NCI-H2227 treated with DMSO at 0.1 percent for 48 hours (cell line): ENCODE measurements at places on chromosomes 12 and 14.
A peak's percentile ranks its signal among the peaks of the same experiment; 100 is the strongest.

- DNase-seq = no peak
Observed at GRCh38 chr14:77071938-77072388, 26.1 kb upstream of the CIPC start.

DNA sequence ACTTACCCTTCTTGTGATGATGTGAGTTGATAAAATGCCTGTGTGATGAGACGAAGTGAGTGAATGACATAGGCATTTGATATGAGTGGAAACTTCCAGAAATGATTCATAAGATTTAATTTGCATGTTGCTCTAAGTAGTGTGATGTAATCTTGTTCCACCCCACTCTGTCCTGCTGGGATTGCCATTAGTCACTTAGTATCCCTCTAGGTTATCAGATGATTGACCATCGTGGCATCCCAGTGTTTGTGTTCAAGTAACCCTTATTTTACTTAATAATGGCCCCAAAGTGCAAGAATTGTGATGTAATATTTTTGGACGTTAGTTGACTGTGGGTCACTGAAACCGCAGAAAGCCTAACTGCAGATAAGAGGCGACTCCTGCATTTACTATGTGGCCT, 214.4 kb upstream of the DIO2 start:
- no peak for DNase-seq

GRCh38 chr12:42695490-42695995, 106.0 kb upstream of the PRICKLE1 start:
- no peak for DNase-seq

- no peak for DNase-seq
Observed at GRCh38 chr12:14952299-14952921, 9.0 kb downstream of the ARHGDIB start.

- no peak for DNase-seq
Observed at GRCh38 chr12:130571089-130571488, 145.0 kb downstream of the RIMBP2 start.

GRCh38 chr12:116244001-116244400, 33.5 kb downstream of the MED13L start:
- DNase-seq = no peak

DNA sequence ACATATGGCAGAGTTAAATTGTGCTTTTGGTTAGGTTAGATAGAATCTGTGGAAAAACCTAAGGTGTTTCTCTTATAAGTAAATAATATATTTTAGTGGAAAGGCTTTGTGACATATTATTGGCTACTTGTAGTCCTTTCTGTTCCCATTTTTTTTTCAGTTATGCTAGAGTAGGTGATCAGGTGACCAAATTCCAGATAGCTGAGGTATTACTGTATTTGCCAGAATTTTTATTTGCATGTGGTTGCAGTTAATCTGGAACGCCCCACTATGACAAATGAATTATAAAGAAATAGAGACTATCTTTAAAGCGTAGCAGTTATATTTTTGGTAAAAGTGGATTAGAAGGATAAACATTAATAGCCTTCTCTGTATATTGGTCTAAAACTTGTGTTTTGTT, 52.0 kb downstream of the ARHGAP5 start:
- no peak for DNase-seq

DNA sequence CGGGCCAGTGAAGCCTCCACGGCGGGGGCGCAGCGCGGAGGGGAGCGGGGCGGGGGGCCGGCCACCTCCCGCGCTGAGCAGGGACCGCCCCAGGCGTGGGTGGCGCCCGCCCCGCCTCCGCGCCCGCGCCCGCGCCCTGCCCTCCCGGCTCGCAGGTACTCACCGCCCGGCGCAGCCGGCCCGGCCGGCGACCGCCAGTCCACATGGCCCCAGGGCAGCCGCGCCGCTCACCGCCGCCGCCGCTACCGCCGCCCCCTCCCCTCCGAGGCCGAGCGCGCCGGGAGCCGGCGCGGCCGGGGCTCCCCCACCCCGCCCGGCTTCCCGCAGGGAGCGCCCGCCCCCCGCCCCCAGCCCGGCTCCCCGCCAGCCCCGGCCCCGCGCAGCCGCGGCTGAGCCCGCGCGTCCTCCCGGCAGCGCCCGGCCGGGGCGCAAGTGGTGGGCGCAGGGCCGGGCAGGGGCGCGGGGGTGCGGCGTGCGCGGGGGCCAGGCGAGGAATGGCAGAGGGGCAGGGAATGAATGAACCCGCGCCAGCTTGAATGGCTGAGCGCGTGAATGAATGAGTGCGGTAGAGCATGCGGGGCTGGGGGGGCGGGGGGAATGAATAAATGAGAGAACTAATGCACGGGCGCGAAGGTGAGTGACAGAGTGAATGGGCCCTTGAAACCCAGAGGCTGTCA, at the start of gene BEGAIN:
Gene BEGAIN, minus strand, starts transcription at position 332 of the 677 bp plus-strand sequence. Its CDS starts 127 bp downstream, at position 205.
- DNase-seq = no peak

DNA sequence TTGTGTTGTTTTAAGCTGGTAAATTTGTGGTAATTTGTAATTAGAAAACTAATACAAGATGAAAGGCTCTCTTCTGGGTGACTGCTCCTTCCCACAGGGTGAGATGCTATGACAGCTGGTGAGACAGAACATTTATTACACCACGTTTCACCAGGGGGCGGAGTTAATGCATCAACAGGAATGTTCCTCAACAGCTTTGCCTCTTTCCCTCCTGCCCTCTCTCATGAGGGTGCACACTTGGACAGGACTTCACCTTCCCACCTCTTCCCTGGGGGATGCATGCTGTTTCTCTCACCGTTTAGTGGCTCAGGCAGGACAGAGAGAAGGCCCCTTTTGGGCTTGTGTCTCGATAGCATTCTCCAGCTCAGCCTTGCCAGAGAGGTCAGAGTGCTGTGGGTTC, 13.4 kb upstream of the PPP1R1A start:
- DNase-seq = no peak

DNA sequence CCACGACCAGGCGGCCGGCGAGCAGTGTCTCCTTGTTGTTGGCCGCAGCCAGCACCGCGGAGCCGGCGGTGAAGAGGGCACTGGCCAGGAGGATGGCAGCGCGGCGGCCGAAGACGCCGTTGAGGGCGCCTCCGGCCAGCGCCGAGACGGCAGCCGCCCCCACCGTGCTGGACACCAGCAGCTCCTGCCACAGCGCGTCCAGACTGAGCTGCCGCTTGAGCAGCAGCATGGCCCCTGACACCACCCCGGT, 691 bp downstream of the SLC2A13 start:
- no peak for DNase-seq

DNA sequence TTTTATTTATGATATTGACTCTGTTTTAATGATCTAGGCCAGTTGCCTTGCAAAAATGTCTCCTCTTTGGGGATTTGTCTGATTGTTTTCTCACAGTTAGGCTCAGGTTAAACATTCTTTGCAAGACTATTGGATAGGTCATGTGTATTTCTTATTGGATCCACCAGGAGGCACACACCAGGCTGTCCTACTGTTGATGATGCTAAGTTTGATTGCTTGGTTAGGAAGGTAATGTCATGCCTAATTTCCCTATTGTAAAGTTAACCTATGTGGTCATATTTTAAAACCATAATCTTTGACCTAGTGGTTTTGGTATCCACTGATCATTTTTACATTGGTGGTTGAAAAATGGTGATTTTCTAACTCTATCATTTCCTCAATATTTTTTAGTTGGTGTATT, 137.1 kb downstream of the BRMS1L start:
- no peak for DNase-seq

DNA sequence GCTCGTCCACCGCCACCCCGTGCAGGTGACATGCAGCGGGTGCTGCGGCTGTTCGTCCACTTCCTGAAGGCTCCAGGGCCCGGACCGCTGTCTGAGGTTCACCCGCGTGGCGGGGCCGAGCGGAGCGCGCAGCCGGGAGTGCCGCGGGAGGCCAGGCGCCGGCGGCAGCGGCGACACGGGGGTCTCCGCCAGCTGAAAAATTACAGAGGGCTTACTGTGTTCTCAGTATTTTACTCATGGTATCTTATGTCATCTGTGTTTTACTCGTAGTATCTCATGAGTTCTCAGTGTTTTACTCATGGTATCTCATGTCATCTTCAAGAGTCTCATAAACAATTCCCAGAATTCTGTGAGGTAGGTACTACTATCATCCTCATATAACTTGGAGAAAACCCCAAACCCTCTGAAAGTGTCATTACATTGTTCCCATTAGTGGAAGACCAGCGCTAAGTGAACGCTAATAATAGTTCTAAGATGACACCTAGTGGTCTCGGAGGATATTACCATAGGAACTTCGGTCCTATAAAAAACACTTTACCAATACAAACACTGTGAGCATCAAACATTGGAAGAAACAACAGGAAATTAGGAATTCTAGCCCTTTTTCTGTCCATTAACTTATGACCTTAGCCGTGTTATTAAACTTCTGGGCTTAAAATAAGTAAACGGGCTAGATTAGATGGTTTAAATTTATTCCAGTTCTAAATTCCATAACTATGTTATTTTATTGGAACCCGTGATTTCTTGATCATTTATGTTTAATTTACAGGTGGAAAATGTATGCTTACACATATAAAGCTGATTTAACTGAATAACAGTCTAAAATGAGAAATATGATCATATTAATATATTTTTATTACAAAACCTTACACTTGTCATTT, 32.4 kb downstream of the AK7 start:
- DNase-seq = peak; percentile 71

GRCh38 chr12:100329800-100330199, 27.1 kb upstream of the SLC17A8 start:
- no peak for DNase-seq

DNA sequence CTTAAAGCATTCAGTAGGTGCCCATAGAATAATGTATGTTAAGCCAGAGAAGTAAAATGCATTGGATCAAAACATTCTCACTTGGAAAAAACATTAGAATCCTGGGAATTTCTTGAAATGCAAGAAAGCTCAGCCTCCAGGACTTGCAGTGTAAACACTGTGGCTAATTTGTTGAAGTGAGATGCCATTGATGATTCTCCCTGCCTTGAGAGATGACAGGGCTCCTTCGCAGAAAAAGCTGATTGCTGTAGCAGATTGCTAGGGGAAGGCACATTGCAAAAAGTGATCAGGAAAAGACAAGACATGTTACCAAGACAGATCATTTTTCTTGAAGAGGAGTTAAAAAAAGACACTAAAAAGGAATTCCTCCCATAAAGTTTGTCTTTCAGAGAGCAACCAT, 204.2 kb upstream of the HMGA2 start:
- DNase-seq = no peak

DNA sequence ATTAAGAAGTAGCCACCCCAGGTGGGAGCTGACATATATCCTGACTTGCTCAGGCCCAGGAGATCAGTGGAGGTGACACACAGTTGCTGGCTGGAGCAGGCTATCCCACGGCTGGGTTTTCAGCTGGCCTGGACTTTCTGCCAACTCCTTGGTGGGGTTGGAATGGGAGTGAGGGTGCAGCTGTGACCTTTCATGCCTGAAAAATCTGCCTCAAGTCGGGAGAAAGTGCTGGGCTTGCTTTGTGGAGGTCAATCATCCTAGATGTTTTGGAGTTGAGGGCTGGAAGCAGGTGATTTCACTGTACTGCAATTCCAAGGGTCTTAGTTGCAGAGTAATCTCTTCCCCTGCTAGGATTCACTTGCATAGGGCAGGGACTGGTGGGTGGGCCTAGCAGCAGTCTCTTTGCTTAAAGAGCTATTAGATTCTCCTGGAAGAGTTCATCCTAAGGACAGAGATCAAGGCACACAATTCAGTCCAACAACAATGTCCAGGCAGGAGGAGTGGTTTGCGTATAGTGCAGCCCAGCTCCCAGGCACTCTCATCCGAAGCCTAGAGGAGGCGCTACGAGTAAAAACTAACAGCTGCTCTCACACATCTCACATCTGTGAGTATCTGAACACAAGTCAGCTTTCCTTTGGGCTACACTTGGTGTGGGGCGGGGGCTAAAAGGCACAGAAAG, 98.1 kb downstream of the GAS2L3 start:
- DNase-seq = no peak

DNA sequence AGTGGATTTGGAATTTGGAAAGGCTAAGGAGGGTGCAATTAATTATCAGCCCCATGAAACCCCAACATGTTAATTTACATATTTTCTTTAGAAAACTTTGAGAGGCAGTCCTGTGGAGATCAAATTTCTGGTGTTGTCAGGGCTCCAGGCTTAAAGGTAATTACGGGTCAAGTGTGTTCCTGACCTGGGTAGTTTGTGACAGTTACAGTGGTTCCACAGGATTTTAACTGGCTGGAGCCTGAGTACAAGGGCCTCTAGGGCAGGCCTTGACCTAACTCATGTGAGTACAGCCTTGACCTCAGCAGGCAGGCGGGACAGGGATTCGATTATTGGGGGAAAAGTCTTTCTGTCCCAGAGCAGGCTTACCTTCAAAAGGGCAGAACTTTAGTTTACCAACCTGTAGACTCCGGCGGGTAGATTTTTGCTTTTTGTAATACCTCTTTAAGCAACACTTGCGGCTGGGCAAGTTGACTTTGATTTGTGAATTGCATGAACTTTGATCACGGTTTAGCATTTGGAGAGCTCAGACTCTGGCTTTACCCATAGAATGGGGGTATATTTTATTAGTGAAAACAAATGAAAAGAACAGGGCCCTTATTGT, 8.4 kb upstream of the PPTC7 start:
- no peak for DNase-seq

DNA sequence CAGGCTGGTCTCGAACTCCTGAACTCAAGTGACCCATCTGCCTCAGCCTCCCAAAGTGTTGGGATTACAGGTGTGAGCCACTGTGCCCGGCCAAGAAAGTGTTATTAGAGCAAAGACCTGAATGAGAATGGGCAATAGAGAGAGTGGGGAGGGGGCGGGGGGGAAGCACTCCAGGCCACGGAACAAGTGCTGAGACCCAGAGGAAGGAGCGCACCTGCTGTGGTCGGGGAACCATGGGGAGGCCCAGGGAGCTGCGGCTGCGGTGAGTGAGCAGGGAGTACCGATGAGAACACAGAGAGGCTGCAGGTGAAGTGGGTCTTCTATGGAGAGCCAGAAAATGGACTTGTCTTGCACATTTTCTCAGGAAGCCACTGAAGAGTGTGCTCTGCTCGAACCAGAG, 10.8 kb downstream of the SMIM41 start:
- no peak for DNase-seq

DNA sequence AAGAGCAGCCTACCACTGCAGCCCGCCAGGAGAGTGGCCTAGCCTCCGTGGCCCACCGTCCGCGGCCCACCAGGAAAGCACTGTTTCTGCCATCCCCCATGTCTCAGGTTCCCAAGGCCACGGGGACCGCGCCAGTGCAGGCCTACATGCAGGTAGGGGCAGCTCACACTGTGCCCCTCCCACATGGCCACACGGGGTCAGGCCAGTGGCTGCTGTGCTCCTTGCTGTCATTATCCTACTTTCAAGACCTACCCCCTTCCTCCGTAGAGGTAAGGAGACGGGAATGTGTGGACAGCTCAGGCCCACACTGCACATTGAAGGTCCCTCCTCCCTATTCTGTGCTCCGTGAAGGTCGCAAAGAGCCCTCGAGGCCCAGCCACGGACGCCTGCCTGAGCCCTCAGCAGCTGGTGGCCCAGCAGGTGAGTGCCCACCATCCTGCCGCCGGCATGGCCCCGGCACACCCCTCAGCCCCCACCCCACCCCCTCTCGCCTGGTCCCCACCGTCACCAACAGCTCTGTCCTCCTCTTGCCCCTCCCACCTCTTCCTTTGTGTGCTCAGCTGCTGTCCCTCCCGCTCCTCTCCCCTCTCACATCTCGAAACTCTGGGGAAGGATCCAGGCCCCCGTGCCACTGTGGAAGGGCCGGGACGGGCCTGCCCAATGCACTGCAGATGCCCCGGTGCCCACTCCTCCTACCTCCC, 10.0 kb downstream of the DDX51 start:
- DNase-seq = peak; percentile 71

- DNase-seq = peak; percentile 26
Observed at GRCh38 chr14:101460521-101460920, 100.8 kb upstream of the DIO3 start.

- no peak for DNase-seq
Observed at GRCh38 chr14:69152181-69152901, 578 bp downstream of the DCAF5 start.

GRCh38 chr12:121713257-121713777, 765 bp downstream of the TMEM120B start:
- no peak for DNase-seq

GRCh38 chr12:76065917-76066316, 18.6 kb downstream of the NAP1L1 start:
- no peak for DNase-seq
